ENCODE measurements at places on chromosomes 5 and 9.

GRCh38 chr9:33407061-33407460, 4.7 kb upstream of the AQP7 start:
- no peak for DNase-seq

DNA sequence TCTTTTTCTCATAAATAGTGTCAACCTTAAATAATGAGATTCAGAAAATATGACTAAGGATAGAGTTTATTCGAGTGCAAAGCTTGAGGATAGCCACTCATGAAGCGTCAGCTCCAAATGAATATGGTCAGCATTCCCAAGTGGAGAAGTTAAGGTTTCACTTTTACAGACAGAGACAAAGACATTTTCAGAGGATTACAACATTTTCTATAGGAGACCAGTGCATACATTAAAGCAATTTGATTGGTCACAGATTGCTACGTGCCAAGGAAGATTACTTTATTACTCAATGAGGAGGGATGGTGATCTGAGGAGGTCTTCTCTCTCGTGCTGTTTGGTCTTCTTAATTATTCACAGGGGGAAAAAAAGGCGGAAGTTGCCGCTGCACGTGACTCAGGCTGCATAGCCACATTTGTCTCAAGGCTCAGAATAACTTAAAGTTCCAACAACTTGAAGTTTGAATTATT, 60.1 kb upstream of the SPATA31C2 start:
- no peak for DNase-seq

DNA sequence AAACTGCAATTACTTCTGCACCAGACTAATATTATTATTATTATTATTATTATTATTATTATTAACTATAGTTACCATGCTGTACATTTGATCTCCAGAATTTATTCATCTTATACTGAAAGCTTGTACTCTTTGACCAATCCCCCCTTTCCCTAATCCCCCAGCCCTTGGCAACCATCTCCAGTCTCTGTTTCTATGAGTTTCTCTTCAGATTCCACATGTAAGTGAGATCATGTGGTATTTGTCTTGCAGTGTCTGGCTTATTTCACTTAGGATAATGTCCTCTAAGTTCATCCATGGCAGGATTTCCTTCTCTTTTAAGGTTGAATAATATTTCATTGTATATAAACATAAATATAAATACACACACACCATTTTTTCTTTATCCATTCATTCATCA, 287.0 kb upstream of the DAB2 start:
- DNase-seq = no peak

GRCh38 chr9:127873886-127874285, 3.6 kb downstream of the AK1 start:
- no peak for DNase-seq

- DNase-seq = no peak
Observed at GRCh38 chr5:108028412-108028811, 353.5 kb downstream of the FBXL17 start.

- no peak for DNase-seq
Observed at GRCh38 chr5:44402084-44402483, 12.9 kb upstream of the FGF10 start.

DNA sequence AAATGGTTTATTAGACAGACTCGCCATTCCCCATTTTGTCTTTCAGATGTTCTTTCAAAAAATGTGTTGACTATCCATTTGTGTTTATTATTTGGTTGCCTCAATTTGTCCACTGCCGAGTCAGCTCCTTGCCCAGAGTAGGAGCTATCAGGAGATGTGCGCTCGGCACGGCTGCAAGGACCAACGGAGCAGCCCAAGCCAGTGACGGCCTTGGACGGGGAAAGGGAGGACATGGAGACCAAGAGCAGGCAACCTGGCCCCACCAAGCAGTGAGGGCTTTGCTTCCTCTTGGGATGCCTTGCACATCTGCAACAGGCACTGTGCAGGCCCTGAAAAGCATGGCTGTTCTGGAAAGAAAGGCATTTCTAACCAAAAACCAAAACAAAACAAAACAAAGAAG, 69.8 kb downstream of the DEPDC1B start:
- no peak for DNase-seq

Data from activated T-helper 2 cell treated with anti-CD3 and anti-CD28 coated beads, Interferon-gamma antibody, Interleukin-2, Interleukin-4, amounts not matched to agents 10 μg/mL and 5 μg/mL and 100 μg/mL, durations not matched to agents 14 hours and 24 hours and 36 hours (primary cell).